ENCODE measurements at places on chromosomes 12 and 14. TPM values are rescaled to one million over a fixed set of nuclear protein-coding genes. Genes with fewer than 3 reads are reported as not detected.

GRCh38 chr14:98946940-98947339 lies 325.1 kb downstream of the BCL11B start:
- DNase-seq: no peak

CLEC14A gene
- 0.10 TPM for total RNA-seq

MYF5 gene
- not detected for total RNA-seq

DNA sequence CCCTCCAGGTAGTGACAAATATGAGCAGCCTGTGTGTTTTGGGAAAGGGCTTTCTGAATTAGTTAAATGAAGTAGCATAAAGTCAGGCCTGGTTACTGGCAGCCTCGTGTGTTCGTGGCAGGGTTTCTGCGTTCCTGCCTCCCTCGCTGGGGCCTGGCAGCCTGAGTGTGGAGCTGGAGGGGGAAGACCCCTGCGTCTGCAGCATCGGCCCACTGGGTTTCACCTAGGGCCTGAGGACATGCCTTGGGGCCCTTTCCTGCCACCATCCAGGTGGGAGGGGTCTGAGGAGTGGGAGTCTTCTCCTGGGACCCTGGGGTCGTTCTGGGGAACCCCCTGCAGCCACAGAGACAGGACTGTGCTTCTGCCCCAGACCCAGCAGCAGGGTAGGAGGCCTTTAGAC lies 20.4 kb upstream of the AMN start:
- DNase-seq: no peak

DNA sequence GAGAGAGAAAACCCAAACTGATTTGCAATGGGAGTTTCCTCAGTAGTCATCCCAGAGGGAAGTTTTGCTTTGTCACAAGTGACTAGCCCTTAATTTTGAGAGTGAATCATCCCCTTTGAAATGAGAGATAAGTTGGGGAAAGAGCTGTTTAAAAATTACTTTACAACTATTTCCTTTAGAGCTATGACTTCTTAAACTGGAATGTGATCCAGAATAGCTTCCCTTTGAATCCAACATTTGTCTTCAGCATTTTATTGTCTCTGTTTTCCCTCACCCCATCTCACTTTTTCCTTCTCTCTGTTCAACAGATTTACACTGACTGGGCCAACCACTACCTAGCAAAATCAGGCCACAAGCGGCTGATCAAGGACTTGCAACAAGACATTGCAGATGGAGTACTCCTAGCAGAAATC lies 109.3 kb downstream of the NAV3 start:
- no peak for DNase-seq

DNA sequence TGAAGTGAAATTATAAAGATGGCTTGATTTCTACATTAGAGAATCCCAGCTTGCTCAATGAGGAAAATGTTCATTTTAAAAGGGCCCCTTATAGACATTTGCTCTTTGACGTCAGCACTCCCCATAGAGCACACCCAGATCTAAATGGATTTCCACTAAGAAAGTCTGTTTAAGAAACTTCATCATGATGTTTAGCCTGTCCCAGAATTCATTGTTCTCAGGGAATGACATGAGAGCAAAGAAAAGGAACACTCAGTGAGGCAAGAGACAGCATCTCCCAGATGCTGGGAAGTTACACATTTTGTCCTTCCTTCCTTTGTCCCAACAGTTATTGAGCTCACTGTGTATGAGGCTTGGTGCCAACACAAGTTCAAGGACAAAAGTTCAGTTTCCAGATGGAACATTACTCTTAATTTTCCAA lies 4.9 kb downstream of the PHLDA1 start:
- no peak for DNase-seq

DNA sequence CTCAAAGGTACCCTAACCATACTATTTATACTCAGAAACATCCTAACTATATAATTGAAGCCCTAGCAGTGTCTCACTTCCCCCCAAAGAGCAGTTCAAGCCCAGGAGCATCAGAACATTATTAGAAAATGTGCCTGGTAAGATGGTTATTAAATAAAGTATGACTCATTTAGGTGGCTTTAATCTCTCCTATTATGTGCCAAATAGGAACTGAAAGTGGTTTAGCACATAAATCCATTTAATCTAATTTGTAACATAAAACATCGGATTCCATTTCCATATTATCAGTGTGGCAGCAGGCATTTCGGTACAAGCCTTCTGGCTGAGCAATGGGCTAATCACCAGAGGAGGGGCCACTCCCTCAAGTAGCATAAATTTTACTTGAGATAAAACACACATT lies 395.2 kb upstream of the TMTC1 start:
- DNase-seq: no peak

DNA sequence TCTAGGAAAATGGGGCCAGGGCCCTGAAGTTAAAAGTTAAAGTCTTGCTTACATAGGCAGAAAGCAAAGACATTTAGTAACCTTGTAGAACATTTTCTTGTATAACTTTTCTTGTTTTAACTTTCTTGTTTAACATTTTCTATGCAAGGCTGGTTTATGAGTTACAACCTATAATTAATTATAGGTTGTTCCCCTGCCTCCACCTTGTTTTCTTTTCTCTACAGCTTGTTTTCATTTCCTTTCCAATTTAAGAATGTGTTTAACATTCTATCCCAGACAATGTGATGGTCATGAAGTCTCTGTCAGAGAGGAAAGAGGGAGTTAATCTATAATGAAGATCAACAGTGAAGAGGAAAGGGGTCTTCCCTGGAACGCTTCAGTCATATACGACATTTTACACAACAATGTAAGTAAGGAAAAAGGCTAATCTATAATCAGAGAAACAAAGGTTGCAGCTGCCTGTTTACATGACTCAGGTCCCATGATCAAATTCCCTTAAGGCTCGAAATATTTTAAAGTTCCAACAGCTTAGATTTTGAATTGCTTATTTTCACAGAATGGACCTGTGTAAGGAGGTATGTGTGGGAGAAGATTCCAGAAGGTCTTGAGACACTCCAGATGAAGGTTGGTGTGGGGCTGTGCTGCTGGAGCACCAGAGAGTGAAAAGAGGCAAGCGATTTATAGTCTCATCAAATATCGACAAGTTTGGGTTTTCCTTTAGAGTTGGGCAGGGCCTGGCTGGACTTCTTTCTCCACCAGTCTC lies 34.2 kb upstream of the TCL1B start:
- no peak for DNase-seq

GRCh38 chr14:97350894-97351731 lies 553.9 kb downstream of the VRK1 start:
- no peak for DNase-seq

HELB gene
- total RNA-seq: 9.0 TPM

DNA sequence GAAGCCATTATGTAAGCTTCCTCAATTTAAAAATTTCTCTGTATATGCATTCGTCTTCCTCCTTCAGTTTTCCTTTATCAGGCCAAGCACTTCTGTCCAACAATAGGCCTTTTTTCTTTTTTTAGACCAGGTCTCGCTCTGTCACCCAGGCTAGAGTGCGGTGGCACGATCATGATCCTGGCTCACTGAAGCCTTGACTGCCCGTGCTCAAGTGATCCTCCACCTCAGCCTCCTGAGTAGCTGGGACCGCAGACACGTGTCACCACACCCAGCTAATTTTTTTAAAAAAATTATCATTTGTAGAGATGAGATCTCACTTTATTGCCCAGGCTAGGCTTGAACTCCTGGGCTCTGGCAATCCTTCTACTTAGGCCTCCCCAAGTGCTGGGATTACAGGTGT lies 25.8 kb downstream of the TAOK3 start:
- DNase-seq: no peak
